Neural crest cell (in vitro differentiated cells): ENCODE measurements at places on chromosomes 12 and 14.

DNA sequence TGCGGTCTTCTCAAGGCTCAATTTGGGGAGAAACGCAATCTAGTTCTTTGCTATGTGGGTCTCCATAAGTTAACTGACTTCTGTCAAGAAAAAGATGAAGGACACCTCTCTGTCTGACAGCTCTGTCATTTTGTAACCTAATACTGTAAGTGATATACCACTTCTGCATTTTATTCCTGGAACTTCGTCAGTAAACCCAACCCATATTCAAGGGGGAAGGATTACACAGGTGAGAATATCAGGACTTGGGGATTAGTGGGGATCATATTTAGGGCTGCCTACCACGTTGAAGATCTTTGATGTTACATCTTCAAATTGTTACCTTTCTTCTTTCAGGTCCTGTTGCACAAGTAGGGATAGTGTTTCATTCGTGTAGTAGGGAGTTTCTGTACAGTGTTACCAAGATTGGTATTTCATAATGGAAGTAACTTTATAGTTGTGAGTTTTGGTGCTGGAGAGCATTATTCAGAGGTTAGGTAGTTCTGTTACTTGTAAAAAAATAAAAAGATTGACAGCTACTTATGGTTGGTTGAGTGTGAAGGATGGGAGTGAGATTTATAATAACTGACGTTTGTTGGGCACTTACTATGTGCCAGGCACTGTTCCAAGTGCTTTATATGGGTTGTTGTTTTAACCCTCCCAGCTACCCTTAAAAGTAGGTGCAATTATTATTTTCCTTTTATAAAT, 1.6 kb downstream of the TMEM260 start:
- no peak for DNase-seq

DNA sequence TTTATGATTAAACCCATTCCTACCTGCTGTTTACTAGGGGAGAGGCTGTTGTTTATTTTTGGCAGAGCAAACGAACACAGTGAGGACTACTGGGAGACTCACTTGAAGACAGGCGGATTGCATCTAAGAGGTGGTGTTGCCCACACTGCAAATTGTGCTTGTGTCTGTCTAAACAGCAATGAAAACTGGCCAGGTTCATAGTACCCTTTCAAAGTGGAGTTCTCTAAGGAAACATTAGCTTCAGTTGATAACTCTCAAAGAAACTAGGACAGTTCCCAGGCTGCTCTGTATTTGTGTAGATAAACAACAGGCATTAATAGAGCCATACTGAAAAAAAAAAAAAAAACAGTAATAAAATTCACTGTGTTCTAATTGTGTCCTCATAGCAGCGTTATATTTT, 466.0 kb upstream of the RGS6 start:
- DNase-seq = no peak

DNA sequence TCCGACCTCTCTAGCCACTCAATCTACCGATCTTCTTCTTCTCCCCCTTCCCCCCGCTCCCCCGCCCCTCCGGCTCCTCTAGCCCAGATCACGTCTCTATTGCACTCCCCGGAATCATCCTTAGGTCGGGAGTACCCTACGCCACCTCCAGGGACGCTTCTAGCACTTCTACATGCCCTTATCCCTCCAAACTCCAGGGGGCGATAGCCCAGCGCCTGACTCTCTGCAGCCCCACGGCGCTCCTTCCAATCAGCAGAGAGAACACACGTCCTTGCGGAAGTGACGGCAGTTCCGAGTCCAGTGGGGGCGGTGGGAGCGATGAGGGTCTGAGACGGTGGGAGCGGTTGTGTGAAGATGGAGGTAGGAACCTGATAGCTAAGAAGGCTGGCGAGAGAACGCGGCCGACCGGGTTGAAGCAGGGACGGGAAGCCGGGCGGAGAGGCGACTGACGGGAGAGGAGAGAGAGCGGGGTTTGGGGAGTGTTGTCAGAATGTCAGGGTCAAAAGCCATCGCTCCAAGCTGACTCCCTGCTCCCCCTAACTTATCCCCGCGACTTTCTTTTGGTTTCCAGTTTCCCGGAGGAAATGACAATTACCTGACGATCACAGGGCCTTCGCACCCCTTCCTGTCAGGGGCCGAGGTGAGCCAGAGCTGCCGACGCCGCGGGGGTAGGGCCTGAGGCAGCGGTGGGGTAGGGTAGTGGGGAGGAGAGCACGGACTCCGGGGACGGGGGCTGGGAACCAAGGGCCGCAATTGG, at the start of the genes RAB2B and TOX4:
Gene RAB2B, minus strand, starts transcription at position 35 of the 757 bp plus-strand sequence. CDS start 87 bp downstream, outside the sequence.
Gene TOX4, plus strand, starts transcription at position 271 of the 757 bp plus-strand sequence. Its CDS starts 84 bp downstream, at position 355.
- peak; percentile 92 for DNase-seq

GRCh38 chr14:68305738-68306137, 486.2 kb downstream of the RAD51B start:
- no peak for DNase-seq

DNA sequence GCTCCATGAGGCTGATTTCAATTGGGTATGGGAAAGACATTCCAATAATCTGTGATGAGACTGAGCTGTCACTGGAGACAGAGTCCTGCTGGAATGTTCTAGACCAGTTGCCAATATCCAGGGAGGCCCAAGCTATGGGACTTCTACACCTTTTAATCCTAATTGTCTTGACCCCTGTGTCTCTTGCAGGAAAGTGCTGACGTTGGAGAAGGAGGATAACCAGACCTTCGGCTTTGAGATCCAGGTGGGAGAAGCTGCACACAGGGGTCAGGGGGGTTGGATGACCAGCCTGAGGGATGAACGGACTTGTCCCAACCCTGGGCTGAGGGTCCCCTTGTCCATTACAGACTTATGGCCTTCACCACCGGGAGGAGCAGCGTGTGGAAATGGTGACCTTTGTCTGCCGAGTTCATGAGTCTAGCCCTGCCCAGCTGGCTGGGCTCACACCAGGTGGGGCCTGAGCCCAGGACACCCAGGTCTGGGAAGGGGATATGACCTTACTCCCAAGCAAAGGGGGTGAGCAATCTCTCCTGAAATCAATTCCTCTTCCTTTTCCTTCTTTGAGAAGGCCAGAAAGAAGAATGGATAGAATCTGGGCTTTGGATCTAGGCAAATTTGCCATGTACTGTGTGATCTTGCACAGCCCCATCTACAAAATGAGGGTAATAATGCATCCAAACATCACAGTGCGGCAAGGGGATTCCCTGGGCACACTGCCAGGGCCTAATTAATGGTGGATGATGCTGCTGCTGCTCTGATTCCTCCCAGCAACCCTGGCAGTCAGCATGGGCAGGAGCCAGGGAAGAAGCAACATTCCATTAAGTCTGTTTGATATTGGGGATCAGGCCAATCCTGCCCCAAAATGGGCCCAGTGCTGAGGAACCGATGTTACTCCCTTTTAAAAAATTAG, 4.2 kb downstream of the TAMALIN start:
- no peak for DNase-seq

DNA sequence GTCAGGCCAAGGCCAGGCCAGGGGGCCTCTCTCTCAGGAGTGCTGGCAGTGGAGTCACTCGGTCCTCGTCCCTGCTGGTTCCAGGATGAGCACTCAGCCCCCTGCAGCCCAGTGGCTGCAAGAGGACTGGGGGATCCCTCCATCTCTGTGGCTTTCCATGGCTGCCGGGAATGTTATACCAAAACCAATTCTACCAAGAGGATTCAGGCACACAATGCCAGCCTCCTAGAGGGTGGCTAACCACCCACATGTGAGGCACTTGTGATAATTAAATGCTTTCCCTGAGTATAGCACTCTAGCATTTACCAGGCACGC, 21.9 kb downstream of the ASB2 start:
- DNase-seq = no peak

DNA sequence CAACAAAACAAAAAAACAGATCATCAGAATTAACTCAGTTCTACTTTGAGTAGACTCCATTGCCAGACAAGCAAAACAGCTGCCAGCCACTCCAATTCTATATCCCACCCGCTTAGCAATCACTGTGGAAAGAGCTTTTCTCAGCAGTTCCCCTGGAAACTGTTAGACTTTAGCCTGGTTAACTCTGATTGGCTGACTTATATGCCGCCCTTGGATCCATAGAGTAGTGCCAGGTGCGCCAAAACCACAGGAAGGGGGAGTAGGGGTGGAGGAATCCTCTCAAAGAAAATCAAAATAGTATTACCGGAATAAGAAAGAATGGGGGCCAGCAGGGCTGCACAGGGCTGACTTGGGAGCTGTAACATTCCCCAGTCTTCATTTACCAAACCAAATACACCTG, 5.4 kb upstream of the EML5 start:
- no peak for DNase-seq

- DNase-seq = no peak
These were observed 86.5 kb upstream of the FOXN3 start for GRCh38 chr14:89503431-89503996.

DNA sequence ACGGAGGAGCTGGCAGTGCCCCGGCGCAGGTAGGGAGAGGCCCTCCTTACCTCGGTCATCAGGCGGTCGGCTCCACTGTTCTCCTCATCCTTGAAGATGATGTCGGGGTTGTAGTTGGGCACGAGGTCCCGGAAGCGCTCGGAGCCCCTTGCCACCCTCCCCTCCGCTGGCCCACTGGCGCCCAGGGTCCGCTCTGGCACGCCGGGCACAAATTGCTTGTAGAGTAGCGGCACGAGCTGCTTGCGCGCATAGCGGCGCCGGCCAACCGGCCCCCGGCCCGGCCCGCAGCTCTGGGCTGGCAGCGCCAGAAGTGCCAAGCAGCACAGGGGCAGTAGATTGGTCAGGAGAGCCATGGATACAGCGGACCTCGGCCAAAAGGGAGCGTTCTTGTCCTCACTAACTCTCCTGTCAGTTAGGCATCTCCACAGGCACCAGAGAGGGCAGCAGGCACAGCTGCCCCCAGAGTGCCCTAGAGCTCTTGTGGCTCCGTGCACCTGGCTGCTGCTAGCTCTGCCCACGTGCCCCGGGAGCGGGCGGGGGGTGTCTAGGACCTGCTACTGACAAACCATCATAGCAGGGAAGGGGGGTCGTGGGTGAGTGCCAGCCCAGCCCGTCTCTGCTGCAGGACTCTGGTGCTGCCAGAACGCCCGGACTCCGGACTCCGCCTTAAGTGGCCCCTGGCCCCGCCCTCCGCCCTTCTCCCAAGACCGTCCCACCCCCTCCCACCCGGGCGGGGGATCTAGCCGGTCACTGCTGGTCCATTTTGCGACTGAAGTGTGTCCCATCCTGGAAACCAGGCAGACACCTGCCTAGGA, at the start of gene DHH:
Gene DHH, minus strand, starts transcription at position 642 of the 815 bp plus-strand sequence. Its CDS starts 289 bp downstream, at position 353.
- DNase-seq = peak; percentile 30

DNA sequence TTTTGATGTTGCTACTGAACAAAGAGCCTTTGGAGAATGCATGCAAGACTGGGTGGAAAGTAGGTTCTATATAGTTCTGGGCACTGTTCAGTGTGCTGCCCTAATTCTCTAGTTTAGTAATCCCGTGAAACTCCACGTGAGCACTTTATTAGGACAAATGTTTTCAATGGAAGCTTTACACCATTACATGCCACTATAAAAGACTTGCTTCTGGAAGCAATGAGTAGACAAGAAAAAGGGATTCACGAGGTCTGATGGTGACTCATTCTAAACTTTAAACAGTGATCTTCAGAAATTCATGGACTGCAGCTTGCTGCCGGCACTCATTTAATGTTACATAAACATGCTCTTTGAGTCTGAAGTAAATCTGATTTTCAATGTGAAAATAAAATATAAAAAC, 22.3 kb downstream of the ATG14 start:
- DNase-seq = no peak

- no peak for DNase-seq
These were observed 4.1 kb upstream of the KRT84 start for GRCh38 chr12:52389313-52390207.

DNA sequence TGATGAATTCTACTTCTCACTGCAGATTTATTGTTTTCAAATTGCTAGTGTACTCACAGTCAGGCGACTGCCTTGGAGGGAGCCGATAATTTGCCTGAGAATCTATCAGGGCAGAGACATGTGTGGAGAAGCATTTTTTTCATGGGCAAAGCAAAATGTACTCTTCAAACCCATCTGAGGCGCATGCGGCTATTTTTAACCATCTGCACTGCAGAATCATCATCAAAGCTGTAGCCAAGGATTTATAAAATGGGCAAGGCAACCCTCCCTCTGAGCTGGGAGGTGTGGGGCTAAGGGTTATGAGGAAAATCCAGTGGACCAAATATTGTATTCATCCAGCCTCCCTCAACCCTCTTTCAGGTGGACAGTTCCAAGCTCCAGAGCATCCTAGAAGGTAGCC, 37.7 kb downstream of the BEST3 start:
- no peak for DNase-seq

DNA sequence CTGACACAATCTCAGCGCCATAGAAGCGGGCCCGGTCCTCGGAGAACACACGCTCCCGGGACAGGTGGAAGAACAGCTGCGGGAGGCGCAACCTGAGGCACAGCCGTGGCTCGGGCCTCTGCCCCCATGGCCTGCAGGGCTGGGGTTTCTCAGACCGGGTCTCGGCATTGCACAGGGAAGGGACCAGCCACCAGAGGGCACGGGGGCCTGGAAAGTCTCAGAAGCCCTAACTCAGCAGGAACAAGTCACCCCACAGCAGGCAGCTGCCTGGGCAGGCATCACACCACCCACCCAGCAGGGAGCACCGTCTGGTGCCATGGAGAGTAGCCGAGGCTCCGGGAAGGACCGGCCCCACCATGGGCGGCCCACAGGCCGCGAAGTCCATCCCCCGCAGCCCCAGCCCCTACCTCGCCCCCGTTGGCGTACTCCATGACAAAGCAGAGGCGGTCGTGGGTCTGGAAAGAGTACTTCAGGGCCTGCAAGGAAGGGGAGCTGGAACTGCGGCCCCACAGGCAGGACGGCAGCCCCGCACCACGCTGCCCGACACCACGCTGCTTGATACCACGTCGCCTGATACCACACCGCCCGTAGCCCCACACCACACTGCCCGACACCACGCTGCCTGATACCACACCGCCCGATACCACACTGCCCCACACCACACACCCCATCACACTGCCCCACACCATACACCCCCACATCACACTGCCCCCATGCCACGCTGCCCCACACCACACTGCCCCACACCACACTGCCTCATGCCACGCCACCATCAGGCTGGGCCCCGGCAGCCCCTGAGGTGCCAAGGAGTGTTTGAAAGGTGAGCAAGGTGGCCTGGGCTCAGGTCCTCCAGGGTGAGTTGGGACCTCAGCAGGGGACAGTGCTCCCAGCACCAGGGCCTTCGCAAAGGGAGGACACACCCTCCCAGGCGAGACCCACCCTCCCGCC, 20.8 kb downstream of the SIVA1 start:
- DNase-seq = no peak
